Occipital lobe (tissue), 3 donors: ENCODE measurements at places on chromosomes 5 and 9. TPM values are rescaled to one million over a fixed set of nuclear protein-coding genes. Genes with fewer than 3 reads are reported as not detected.

The PCDHB10 gene
- 13.1 TPM for total RNA-seq

The NR2F1-AS1 gene
- total RNA-seq: 109 TPM

The SLCO6A1 gene
- 0.94 TPM for total RNA-seq

The ACOT12 gene
- 2.8 TPM for total RNA-seq

The EQTN gene
- total RNA-seq: 1.6 TPM

The CYSTM1 gene
- 3.9 TPM for total RNA-seq

The ESM1 gene
- total RNA-seq: 0.47 TPM

The IL9 gene
- total RNA-seq: not detected

The SGCD gene
- total RNA-seq: 7.5 TPM

The SMAD5 gene
- 40.4 TPM for total RNA-seq

The C1QTNF2 gene
- total RNA-seq: 3.1 TPM

The PCDHA1 gene
- total RNA-seq: 6.6 TPM

The GRXCR2 gene
- total RNA-seq: not detected

The PCDHGB5 gene
- 18.1 TPM for total RNA-seq

The TRIP13 gene
- 7.5 TPM for total RNA-seq

The WDR31 gene
- 1.7 TPM for total RNA-seq

The PCDHGA1 gene
- 4.8 TPM for total RNA-seq

The TAF11L9 gene
- total RNA-seq: not detected

The NR4A3 gene
- total RNA-seq: 8.7 TPM

The PLCXD3 gene
- total RNA-seq: 6.4 TPM

The PCDHGA3 gene
- 4.7 TPM for total RNA-seq

The C9 gene
- not detected for total RNA-seq

The RALGPS1 gene
- 86.6 TPM for total RNA-seq

The PKD2L2 gene
- total RNA-seq: not detected

The RBM27 gene
- total RNA-seq: 39.9 TPM

The THBS4 gene
- 2.2 TPM for total RNA-seq

The CNTNAP3B gene
- 68.5 TPM for total RNA-seq

The AHRR gene
- 1.4 TPM for total RNA-seq

The LHX6 gene
- 20.0 TPM for total RNA-seq

The CCDC171 gene
- total RNA-seq: 56.5 TPM

The CARTPT gene
- total RNA-seq: not detected

The SLC2A6 gene
- total RNA-seq: 17.2 TPM

The WDR70 gene
- 49.6 TPM for total RNA-seq

The ARID3C gene
- total RNA-seq: not detected

The COL15A1 gene
- 12.5 TPM for total RNA-seq

The DNAJC25 gene
- 4.7 TPM for total RNA-seq

The PDE6A gene
- not detected for total RNA-seq

The TEX48 gene
- not detected for total RNA-seq
